Tongue (tissue), 3 donors: ENCODE measurements at places on chromosomes 6 and 20. TPM values are rescaled to one million over a fixed set of nuclear protein-coding genes. Genes with fewer than 3 reads are reported as not detected.
A peak's percentile ranks its signal among the peaks of the same experiment; 100 is the strongest.

GRCh38 chr6:7417684-7418083 lies 28.1 kb downstream of the RIOK1 start:
- DNase-seq = peak; percentile 17

GRCh38 chr6:155915651-155916050 lies 460.0 kb upstream of the NOX3 start:
- DNase-seq = no peak

CITED2 gene
- 63.6 TPM for total RNA-seq

DNA sequence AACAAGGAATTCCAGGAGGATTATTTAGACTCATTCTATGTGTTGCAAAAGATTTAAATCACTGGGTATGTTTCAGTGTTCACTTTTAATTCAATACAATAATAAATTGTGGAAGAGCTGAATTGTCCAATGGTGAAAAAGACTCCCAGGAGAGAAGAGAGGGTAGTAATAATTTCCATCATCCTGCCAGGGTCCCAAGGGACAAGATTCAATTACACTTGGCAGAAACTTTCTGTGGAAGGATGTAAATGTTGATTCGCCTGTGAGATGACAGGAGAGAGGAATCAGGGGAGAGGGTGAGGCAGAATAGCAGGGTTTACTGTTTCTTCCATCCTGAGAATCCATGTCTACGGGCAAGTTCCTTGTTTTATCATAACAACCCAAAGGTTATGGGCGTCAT lies 342.7 kb downstream of the ESR1 start:
- no peak for DNase-seq

GRCh38 chr20:48142516-48142773 lies 357.2 kb upstream of the SULF2 start:
- peak; percentile 61 for DNase-seq

MUC21 gene
- 6.9 TPM for total RNA-seq

PDSS2 gene
- 11.6 TPM for total RNA-seq

DNA sequence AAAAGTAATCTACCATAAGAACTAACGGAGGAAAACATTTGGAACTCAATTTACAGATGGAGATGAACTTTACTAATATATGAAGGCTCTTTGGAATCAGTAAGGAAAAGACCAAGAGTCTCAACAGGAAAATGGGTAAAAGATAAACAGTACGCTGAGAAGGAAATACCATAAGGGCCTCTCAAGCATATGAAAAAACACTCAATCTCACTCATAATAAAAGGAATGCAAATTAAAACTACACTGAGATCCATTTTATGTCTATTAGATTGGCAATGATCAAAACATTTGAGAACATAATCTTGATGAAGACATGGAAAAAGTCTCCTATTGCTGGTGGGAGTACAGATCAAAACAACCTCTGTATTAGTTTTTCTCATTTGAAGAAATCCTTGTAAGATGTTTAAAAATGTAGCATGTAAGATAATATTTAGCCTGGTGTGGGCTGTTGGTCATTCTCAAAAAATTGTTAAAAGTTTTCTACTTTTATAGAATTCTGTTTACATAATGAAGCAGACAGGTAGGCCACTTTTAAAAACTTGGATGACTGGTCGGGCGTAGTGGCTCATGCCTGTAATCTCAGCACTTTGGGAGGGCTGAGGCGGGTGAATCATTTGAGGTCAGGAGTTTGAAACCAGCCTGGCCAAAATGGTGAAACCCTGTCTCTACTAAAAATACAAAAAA lies 14.5 kb downstream of the REV3L start:
- no peak for DNase-seq

DNA sequence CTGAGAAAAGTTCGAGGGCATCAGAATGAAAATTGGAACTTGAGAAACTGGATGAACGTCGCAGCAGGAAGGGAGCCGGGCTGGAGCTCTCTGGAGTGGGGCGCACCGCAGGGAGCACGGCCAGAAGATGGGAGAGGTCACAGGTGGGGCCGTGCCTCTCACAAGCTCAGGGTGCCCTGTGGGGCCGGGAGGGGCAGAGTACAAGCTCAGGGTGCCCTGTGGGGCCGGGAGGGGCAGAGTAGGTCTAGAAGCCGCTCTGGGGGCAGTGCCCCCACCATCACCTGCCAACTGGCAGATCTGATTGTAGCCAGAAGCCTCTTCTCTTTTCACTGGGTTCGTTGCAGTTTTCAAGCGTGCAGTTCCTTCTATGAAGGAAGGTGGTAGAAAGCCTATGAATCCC lies 61.1 kb upstream of the SNX9 start:
- no peak for DNase-seq

DUSP22 gene
- total RNA-seq = 31.8 TPM

DNA sequence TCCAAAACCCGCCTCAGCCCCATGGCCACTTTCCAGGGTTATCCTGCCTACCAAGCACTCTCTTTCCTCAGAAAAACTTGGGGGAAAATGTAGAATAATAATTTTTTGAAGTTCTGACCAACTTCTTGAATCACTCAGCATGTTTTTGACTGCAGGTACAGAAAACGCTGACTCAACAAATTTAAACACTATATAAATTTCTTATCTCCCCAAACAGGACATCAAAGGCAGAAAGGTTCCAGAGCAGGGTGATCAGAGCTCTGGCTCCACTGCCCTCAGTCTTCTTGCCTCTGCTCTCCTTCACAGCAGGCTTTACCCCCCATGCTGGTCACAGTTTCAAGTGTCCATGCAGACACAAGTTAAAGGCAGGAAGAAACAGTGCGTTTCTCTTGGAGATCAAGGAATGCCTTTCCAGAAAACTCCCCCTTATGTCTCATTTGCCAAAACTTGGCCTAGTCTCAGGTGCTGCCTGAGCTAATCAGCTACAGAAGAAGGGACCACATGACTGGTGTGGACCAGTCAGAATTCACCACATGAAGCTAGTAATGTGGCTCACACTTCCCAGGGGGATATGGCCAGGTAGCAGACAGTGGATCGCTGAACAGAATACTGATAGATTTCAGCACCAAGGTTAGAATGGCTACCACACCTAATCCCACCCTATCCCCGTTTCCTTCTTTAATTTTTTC lies 24.4 kb upstream of the SLC17A3 start:
- no peak for DNase-seq

DNA sequence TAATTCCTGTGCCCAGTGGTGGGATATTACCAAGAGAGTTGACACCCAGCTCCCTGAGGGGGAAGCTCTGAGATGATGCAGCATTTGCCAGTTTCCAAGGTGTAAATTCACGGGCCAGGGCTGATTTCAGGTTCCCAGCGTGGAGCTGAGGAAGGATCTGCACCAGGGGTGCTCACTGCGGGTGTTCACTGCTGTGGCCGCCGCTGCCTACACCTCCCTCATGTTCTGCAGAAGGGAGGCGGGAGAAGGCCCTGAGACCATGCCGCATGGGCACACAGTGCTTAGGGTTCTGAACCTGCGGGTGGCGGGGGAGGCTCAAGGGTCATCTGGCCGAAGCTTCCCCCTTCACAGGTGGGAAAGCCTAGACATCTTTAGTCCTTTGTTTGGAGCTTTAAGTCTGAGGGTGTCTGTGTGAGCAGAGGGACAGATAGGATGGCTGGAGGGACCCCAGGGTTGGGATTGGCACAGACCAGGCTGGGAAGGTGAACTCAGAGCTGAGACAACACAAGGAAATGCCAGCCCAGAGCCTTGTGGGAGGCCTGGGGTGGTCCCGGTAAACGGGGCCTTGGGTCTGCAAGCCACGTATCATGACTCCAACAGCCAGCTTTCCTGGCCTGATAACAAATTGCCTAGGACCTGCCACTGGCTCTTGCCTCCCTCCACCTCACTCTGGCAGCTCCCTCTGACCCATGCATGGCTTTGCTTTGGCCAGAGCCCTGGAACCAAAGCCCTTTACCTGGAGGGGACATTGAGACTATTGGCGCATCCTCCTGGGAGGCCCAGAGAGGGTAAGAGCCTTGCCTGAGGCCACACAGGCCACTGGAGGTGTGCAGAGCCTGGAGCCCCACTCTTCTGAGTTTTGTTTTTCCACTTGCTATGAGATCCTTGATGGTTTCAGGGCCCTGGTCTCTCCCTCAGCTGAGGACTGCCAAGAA lies 40.4 kb downstream of the SYNJ2 start:
- no peak for DNase-seq

DNA sequence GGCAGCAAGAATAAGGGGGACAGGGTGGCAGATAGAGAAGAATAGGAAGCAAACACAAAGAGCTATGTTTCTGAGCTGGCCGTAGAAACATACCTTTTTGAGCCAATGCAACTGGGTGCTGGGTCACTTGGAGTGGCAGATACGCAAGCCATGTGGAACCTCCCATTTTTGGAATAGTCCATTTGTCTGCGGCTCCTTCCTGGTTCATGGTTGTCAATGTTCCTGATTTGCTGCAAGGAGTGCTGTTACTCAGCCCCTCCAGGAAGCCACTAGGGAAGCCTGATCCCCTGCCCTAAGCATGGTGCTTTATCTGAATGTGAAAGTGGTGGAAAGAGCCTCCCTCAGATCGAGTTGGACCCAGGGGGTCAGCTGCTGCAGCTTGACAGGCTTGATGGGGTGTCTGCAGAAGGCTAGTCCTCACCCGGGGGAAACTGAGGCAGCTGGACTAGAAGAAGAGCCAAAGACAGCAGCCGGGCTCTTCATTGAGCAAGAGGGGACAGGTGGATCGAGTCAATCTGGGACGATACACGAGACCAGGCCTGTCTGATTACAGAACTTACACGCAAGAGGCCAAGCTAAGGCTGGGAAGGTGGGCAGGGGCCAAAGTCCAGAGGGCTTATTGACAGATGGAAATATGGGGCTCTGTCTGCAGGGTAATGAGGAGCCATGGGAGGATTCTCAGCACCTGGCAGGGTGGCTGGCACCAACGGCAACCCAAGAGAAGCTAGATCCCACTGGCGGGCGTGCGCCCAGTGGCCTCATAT lies 57.4 kb upstream of the CTNNBL1 start:
- no peak for DNase-seq
